Pancreas (tissue), 10 donors: ENCODE measurements at places on chromosomes 11 and 22. TPM values are rescaled to one million over a fixed set of nuclear protein-coding genes. Genes with fewer than 3 reads are reported as not detected.

TRIM66 gene
- 9.9 TPM for total RNA-seq

NXF1 gene
- 33.4 TPM for total RNA-seq

SLC22A12 gene
- total RNA-seq, result not detected

TBX10 gene
- not detected for total RNA-seq

SLC29A2 gene
- 6.0 TPM for total RNA-seq

HMGXB4 gene
- total RNA-seq, result 5.8 TPM

SCUBE1 gene
- total RNA-seq, result 0.41 TPM

C11orf42 gene
- not detected for total RNA-seq

CEND1 gene
- not detected for total RNA-seq

BET1L gene
- total RNA-seq, result 53.4 TPM

OR52I1 gene
- total RNA-seq, result not detected

AIFM3 gene
- total RNA-seq, result 2.3 TPM

MPPED1 gene
- not detected for total RNA-seq

RPS6KA4 gene
- total RNA-seq, result 7.4 TPM

SCGB1D2 gene
- 0.47 TPM for total RNA-seq

DGCR6L gene
- total RNA-seq, result 21.4 TPM

RIMBP3C gene
- total RNA-seq, result 0.23 TPM

CCDC116 gene
- 0.19 TPM for total RNA-seq

CPT1B gene
- total RNA-seq, result 12.2 TPM

FAR1 gene
- total RNA-seq, result 43.7 TPM

PAX6 gene
- 16.6 TPM for total RNA-seq

MS4A12 gene
- total RNA-seq, result not detected

CCDC87 gene
- 0.22 TPM for total RNA-seq

MUC5AC gene
- 4.2 TPM for total RNA-seq

MS4A2 gene
- 0.20 TPM for total RNA-seq

PRG3 gene
- total RNA-seq, result not detected

MMP12 gene
- not detected for total RNA-seq

TMEM191B gene
- 0.69 TPM for total RNA-seq

ROBO4 gene
- total RNA-seq, result 2.3 TPM

OR51E2 gene
- total RNA-seq, result not detected

AMBRA1 gene
- 18.7 TPM for total RNA-seq

EHF gene
- total RNA-seq, result 34.5 TPM

CARD18 gene
- not detected for total RNA-seq

LGALS12 gene
- total RNA-seq, result not detected

MGAT3 gene
- total RNA-seq, result 4.2 TPM
